ENCODE measurements at places on chromosomes 13 and 19.

DNA sequence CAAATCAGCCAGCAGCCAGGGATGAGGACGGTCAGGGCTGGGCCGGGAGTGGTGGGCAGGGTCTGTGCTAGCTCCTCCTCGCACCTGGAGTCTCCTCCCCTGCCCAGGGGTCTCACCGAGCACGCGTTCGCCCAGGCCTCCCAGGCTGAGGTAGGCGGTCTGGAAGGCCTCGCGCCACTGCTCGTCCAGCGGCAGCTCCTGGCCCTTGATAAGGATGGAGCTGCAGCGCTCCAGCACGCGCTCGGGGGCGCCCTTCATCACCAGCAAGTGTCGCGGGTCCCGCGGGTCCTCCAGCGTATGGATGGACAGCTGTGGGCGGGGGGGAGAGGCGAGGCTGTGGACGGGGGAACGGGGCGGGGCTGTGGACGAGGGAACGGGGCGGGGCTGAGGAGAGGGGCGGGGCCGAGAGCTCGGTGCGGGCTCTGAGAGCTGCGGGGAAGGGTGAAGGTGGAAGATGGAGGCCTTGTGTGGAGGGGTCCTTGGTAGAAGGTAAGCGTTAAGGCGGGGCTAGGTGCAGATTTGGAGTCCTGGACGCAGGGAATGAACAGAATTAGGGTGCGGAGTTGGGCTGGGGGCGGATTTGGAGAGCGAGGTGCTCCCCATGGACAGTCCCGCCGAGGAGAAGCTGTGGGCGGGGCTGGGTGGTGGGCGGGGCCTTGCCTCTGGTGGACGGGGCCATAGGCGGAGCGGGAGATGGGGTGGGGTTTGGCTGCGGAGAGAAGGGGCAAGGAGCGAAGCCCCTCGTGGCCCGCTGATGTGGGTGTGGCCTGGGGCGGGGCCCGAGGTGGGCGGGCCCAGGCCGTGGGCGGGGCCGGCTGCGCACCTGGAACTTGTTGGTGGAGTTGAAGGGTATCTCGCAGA, 5.7 kb downstream of the ATP4A start:
- DNase-seq: peak; percentile 71

GRCh38 chr19:17454576-17455071, 6.1 kb downstream of the NXNL1 start:
- DNase-seq: peak; percentile 62

DNA sequence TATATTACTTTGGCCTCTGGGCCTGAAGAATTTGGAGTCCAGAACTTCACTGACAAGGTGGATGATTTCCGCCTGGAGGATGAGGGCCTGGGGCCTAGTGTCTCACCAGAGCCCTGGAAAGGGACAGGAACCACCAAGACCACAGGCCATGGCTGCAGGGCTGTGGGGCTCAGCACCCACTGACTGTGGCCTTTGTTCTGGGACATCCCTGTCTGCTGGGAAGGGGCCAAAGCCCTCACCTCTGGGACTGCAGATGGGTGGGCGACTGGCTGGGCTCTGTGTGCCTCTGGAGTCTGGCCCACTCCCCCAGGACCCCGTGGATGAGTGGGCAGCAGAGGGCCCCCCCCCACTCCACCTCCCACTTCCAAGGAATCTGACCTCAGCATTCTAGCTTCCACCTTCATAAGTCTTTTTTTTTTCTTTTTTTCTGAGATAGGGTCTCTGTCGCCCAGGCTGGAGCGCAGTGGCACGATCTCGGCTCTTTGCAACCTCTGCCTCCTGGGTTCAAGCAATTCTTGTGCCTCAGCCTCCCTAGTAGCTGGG, 20.3 kb downstream of the CHST8 start:
- DNase-seq: no peak

- DNase-seq: no peak
Measured at GRCh38 chr13:77725071-77725470, 27.6 kb downstream of the SLAIN1 start.

GRCh38 chr19:53960886-53961285, 1.9 kb upstream of the CACNG8 start:
- DNase-seq: no peak

DNA sequence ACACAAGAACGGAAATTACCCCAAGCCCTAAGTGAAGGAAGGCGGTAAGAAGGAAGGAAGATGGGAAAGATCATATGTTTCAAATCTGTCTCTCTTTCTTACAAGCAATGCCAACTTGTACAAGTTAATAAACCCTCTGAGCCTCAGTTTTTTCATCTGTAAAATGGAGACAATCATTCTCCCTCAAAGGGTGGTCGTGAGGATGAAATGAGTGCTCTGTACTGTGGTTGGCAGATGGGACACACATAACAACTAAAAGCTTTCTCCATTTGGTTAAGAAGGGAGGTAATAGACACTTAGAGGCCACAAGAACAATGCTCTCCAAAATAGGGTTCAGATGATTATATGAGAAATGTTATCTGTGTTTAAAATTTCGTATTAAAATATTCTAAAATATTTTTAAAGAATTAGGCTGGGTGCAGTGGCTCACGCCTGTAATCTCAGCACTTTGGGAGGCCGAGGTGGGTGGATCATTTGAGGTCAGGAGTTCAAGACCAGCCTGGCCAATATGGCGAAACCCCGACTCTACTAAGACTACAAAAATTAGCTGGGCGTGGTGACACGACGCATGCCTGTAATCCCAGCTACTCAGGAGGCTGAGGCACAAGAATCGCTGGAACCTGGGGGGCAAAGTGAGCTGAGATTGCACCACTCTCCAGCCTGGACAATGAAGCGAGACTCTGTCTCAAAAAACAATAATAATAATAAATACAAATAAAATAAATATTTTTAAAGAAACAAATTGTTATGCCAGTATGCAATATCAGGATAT, 89.7 kb downstream of the STARD13 start:
- DNase-seq: no peak

DNA sequence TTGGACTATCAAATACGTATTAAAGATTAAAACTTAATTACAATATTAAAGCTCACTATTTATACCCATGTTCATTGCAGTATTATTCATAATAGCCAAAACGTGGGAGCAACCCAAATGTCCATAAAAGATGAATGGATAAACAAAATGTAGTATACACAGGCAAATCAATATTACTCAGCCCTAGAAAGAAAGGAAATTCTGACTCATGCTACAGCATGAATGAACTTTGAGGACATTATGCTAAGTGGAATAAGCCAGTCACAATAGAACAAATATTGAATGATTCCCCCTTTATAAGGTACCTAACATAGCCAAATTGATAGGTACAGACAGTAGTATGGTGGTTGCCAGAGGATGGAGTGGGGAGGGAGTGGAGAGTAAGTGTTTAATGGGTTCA, 457.3 kb downstream of the FGF14 start:
- DNase-seq: no peak

DNA sequence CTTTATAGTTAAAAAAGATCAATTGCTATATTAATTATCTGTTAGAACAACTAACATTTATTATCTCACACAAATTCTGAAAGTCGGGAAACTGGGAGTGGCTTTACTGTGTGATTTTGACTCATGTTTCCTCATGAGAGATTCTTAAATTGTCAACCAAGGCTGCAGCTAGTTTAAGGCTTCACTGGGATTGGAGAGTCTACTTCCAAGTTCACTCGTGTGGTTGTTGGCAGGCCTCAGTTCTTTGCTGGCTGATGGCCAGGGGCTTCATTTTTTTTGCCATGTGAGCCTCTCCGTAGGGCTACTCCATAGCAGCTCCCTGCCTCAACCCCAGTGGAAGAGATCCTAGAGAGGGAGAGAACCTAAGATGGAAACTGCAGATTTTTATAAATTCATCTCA, 24.5 kb upstream of the LPAR6 start:
- no peak for DNase-seq

DNA sequence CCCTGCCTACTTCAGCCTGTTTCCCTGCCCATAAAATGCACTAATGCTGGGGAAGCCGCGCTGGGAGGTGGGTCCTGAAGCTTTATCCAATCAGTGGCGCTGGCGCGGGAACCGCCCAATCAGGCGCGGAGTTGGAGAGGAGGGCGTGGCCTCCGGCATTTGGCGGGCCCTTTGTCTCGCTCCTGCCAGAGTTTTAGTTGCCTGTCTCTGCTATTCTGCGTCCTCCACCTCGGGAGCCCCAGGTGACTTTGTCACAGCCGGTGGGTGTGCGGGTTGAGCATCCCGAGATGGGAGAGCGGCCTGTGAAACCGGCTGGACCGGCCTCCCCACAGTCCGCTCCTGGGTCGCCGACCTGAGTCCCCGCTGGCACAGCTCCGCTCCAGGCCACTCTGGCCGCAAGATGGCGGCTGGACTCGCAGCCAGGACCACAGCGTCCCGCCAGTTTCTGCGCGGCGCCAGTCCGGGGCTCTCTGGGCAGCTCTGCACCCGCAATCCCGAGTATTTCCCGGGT, 30.7 kb upstream of the ZNF429 start:
- DNase-seq: no peak

- DNase-seq: no peak
Measured at GRCh38 chr13:50261130-50261901, 246.1 kb downstream of the KCNRG start.

DNA sequence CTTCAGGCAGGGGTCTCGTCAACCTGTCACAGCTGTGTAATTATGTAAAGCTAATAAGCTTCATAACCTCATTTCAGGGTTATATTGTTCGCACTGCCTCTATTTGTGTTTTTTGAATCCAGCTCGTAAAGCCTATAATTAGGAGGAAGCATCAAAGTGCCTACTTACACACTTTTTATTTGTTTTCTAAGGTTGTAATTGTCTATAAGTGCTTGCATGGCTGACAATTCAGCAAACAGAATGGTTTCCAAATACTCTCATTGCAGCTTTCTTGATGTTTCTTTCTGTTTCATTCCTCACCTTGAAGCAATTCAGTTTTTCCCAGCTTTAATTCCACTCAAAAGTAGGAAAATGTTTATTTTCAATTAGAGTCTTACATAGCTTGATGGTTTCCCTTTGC, 336.3 kb downstream of the HS6ST3 start:
- no peak for DNase-seq

DNA sequence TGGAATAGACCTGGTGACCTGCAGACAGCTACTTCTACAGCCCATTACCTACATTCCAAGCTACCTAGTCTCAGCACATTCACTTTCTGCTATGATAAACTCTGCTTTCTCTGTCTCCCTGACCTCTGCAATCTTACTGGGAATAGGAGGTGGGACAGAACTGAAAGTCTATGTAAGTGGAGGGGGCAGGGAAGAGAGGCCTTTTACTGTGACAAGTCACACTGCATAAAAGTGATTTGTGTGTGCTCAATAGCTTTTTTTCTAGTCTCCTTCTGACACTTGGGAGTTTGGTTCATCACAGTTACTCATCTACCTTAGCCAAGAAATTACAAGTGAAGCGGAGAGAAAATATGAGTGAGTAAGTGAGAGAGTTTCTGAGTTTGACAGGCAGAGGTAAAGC, 322.4 kb downstream of the OLFM4 start:
- no peak for DNase-seq

DNA sequence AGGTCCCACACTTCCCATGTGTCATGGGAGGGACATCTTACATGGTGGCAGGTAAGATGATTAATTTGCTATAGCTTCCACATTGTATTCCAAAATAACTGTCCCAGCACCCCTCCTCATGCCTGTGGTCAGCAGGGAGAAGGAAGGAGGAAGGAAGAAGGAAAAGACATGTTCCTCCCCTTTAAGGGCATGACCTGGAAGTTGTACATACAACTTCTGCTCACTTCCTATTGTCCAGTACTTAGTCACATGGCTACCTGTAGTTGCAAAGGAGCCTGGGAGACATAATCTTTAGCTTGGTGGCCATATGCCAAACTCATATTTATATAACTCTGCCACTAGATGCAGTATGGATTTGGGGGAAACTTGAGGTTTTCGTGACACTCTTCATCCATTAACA, 17.6 kb upstream of the CASP14 start:
- no peak for DNase-seq

Measured in NCI-H2171 (cell line).